HT1080 (cell line): ENCODE measurements at places on chromosomes 2 and 18.

GRCh38 chr18:45874491-45875184 is 49.2 kb downstream of the SIGLEC15 start:
- no peak for DNase-seq

- DNase-seq = peak; percentile 6
Observed at GRCh38 chr2:166057370-166058164, 70.3 kb downstream of the SCN1A start.

- no peak for DNase-seq
Observed at GRCh38 chr2:30282721-30283120, 51.4 kb downstream of the LBH start.

- no peak for DNase-seq
Observed at GRCh38 chr2:237833546-237833945, 25.9 kb upstream of the RAMP1 start.

DNA sequence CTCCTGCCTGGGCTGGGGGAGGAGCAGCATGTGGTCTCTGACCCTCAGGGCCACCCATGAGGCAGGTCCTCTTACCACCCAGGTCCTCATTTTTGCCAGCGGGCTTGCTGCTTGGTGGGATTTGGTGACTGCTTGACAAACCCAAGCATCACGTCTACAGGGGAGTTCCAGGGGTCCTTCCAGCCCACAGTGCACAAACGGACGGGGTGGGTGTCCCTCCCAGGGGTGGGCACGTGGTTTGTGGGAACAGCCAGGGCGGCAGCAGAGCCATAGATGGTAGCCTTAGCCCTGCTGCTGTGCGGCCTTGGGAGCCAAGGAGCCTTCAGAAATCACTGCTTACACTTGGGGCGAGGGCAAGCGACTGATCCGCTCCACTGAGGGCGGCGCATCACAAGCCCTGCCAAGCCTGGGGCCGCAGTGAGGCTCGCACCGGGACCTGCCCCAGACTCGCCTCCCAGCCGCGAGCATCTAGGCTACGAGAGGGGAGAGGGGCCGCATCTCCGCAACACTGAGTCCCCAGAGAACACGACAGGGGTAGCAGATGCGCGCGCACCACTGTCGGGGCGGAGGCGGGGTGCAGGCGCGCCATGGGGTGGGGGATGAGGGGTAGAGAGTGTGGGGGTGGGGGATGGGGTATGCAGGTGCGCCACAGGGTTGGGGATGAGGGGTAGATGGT is 36.9 kb downstream of the SNED1 start:
- no peak for DNase-seq

DNA sequence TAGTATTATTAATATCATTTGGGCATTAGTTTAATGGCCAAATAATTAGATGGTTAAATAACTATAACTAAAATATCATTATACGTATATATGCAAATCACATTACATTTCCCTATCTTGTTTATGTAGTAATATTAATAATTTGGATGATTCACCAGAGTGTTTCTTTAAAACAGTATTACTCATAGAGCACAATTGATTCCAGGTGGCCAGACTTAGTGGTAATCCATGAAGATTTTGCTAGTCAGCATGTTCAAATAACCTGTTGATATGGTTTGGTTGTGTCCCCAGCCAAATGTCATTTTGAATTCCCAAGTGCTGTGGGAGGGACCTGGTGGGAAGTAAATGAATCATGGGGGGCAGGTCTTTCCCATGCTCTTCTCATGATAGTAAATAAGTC is 782.3 kb downstream of the LRP1B start:
- no peak for DNase-seq

- peak; percentile 54 for DNase-seq
Observed at GRCh38 chr18:9613550-9614400, 584 bp downstream of the PPP4R1 start.

GRCh38 chr18:34633368-34633767 is 76.7 kb upstream of the DTNA start:
- no peak for DNase-seq

- DNase-seq = no peak
Observed at GRCh38 chr2:51335087-51336058, 303.4 kb upstream of the NRXN1 start.

GRCh38 chr2:226943862-226944620 is 108.2 kb downstream of the RHBDD1 start:
- no peak for DNase-seq

DNA sequence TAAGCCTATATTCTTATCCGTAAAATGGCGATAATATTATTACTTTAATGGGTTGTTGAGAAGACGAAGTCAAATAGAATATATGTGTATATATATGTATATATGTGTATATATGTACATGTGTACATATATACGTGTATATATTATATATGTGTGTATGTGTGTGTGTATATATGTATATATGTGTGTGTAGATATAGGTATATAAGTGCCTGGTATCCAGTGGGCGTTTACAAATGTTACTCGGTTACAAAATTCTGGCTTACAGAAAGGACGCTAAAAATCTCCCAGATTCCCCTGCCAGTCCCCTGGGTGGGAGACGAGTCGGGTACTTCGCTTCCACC is 295 bp upstream of the MTX2 start:
- no peak for DNase-seq

GRCh38 chr2:97348841-97349240 is 235.9 kb downstream of the ANKRD36 start:
- no peak for DNase-seq

- no peak for DNase-seq
Observed at GRCh38 chr2:72572501-72572900, 253.3 kb downstream of the EXOC6B start.

DNA sequence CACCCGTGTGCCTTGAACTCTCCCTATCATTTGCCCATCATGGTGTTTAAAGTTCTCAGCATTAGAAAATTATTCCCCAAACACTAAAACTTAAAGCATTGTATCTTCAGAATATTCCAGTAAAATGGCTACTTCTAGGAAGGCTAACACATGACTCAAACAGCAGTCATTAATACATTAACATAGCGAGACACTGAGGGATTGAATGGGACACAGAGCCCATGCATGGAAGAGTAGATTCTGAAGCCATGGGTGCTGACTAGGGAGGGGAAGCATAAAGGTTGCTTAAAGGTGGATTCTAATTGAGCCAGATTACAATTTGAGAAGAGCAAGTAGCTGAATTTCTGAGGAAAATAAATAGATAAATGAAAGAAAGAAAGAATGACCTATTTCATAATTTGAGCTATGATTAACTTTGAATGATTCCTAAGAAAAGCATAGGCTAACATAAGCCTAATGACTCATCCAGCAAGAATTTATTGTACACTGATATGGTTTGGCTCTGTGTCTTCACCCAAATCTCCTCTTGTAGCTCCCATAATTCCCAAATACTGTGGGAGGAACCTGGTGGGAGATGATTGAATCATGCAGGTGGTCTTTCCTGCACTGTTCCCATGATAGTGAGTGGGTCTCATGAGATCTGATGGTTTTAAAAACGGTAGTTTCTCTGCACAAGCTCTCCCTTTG is 79.8 kb upstream of the PIK3C3 start:
- DNase-seq = peak; percentile 83

GRCh38 chr18:41789001-41789400 is 166.0 kb upstream of the PIK3C3 start:
- DNase-seq = no peak

GRCh38 chr2:98348066-98348561 is 1.9 kb downstream of the CNGA3 start:
- no peak for DNase-seq

DNA sequence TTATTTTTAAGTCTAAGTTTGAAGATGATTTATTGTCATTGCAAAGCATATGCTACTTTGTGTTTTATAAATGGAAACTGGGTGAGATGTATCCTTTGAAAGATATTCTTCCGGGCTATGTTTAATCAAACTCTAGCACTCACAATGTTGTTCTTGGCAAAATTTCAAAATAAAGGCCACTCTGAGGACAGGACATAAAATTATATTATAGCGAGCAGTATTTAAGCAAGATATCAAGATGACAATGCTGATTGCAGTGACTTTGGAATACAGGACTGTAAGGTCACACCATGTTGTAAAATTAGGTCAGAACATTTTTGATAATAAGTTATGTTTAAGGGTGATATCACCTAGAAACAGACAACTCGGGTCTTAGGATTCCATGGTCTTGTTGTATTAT is 14.2 kb downstream of the RPRM start:
- no peak for DNase-seq

- DNase-seq = no peak
Observed at GRCh38 chr2:6822406-6822805, 43.3 kb downstream of the CMPK2 start.

DNA sequence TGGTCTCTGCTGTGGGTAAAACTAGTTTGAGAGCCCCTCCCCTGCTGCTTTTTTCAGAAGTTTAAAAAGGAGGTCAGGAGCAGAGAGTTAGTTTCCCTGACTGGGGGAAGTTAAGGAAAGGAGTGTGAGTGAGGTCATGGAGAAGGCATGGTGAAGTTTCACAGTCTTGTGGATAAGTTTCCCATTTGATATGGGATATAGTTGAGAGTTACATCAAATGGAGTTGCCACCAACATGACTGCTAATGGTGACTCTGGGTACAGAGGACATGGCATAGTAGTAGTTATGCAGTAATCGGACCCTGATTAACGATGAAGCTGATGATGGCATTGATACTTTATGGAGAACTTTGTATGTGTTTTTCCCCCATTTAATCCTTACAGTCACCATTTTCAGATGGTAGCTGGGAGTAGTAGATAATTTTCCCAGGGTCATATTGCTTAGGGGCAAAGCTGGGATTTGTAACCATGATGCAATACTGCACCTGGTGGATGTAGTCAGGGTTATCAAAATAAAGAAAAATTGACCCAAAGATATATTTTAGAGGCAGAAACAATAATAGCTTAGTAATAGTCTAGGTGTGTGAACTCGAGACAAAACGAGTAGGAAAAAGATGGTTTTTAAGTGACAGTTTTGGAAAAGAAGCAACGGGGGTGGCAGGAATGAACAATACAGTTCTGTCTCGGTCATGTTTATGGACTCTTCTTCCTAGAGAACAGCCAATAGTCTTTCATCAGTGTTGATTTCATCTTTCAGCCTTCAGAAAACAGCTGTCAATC is 74.6 kb downstream of the FMNL2 start:
- DNase-seq = no peak

DNA sequence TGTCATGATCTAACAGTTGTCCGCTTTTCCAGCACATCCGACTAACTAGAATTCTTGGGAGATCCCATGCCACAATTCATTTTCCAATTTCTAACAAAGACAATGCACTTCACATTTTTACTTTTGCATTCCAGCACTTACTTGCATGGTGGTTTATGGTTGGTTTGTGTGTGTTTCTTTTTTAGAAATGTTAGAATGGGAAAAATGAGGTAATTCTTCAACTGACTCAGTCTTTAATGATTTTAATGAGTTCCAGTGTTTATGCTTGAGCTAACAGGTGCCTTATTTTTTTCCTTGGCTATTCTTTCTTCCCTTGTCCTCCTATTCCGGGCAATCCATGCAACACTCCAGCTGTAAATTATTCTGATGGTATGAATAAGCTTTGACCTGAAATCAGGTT is 46.4 kb downstream of the SLC8A1 start:
- DNase-seq = no peak
